ENCODE measurements at places on chromosomes 6 and 20.

- no peak for DNase-seq
Observed at GRCh38 chr6:169720207-169720855, 4.0 kb downstream of the PHF10 start.

- no peak for DNase-seq
Observed at GRCh38 chr6:255041-255750, 37.1 kb upstream of the DUSP22 start.

DNA sequence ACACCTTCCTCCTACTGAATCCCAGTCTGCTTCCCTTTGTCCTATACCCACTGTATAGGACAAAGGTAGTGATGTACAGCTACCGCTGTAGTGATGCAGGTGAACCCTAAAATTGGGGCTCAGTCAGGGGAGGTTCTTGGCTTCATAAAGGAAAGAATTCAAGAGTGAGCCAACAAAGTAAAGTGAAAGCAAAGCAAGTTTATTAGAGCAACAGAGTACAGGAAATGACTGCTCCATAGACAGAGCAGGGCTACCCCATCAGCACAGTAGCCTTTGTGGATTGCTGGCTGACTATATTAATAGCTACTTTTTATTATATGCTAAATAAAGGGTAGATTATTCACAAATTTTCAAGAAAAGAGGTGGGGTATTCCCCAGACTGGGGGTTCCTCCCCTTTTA, 3.3 kb upstream of the C20orf202 start:
- no peak for DNase-seq

DNA sequence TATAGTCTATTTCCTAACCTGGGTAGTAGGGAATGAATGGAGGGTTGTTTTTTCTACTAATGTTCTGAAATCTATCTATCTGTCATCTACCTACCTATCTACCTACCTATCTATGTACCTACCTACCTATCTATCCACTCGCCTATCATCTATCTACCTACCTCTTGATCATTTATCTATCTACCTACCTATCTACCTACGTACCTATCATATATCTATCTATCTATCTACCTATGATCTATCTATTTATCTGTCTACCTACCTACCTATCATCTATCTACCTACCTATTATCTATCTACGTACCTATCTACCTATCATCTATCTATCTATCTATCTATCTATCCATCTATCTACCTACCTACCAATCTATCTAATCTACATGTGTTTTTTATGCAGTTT, 62.5 kb upstream of the PHACTR1 start:
- no peak for DNase-seq

GRCh38 chr6:14126191-14126590, 8.6 kb downstream of the CD83 start:
- no peak for DNase-seq

GRCh38 chr20:57514273-57514751, 10.6 kb downstream of the CTCFL start:
- DNase-seq = no peak

DNA sequence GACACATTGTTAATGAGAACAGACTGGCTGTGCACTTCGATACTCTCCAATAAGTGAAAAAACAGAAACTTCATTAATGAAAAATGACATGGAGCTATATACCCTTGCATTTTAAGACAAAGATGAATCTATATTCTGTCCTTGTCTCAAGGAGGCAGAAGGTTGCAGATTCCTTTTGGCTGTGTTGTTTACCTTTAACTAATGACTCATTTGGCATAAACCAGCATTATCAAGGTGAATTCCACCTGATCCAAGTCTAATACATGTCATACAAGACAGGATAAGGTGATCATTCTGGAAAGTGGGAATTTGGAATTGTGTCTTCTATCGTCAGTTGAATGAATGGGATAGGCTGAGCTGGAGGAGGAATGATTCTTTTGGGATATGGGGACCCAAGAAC, 192.9 kb downstream of the PLCB4 start:
- DNase-seq = no peak

GRCh38 chr20:63703976-63704748, 3.6 kb downstream of the ARFRP1 start:
- DNase-seq = no peak

- no peak for DNase-seq
Observed at GRCh38 chr20:22008456-22008855, 303.0 kb downstream of the PAX1 start.

GRCh38 chr20:51953731-51954340, 151.5 kb upstream of the SALL4 start:
- no peak for DNase-seq

DNA sequence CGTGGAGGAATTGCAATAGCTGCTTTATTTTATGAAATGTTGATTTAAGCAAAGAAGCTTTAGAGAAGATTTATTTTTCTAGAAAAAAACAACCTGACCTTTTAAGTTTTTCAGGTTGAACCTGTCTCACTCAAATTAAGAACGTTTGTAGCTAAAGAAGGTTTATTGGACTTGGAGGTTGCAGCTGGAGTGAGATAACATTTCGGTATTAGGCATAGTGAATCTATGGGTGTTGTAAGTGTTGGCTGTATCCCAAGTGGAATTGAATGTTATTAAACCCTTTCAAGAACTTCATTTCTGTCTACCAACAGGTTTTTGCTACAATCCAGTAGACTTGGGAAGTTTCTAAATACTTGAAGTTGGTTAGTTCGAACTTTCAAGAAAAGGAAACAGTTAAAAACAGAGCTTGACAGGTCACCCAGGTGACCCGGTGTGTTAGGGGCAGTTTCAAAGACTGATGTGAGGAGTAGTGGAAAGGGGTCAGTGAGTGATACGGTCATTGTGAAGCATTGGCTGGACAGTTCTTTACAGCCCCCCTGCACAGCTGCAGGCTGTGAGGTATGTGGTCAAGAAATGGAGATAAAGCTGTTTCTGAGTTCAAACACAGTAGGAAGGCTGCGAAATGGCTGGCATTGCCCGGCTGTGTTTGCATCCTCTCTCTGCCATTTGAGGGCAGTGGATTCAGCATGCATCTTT, 2.4 kb upstream of the TBCC start:
- no peak for DNase-seq

GRCh38 chr20:25340380-25340779, 50.3 kb downstream of the ABHD12 start:
- no peak for DNase-seq

- no peak for DNase-seq
Observed at GRCh38 chr20:46694484-46694883, 5.2 kb upstream of the TP53RK start.

GRCh38 chr20:45857882-45858216, 435 bp downstream of the ZSWIM3 start:
- DNase-seq = no peak

GRCh38 chr20:41418031-41418430, 51.4 kb upstream of the EMILIN3 start:
- DNase-seq = no peak

GRCh38 chr20:754904-755303, 13.4 kb downstream of the SLC52A3 start:
- DNase-seq = no peak

- no peak for DNase-seq
Observed at GRCh38 chr20:53036992-53037391, 64.8 kb downstream of the TSHZ2 start.

DNA sequence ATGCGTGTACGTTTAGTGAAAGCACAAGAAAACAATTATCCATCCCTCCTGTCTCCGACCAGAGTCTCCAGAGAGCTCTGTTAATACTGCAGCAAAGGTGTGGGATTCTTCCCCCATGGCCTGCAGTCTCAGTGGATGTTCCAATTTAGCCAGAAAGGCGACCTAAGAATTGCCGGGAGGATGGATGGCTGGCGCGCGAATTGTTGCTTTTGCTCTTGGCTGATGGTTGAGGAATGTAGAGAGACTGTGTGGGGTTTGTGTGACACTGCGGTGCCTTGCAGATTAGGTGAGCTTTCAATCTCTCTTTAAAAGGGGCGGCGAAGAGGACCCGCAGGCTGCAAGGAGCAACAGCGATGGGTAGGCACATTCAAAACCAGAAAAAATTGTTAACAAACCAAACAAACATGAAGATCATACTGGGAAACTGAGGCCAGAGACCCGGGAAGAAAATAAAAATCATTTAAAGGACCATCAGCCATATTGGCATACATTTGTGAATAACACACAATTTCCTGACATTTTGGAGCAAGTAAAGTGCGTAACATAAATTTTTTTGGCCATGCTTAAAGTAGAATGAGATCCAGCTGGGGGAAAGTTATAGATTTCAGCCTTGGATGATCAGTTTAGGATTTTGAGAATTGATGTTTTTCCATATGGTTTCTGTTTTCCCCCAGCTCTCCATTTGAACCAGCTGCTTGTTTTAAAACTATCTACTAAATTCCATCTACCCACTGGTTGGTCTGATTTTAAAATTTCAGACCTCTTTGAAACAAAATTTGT, 46.3 kb downstream of the GNAS start:
- no peak for DNase-seq

- no peak for DNase-seq
Observed at GRCh38 chr20:21391972-21392352, 5.4 kb downstream of the NKX2-4 start.

GRCh38 chr6:89574910-89575561, 63.5 kb downstream of the LYRM2 start:
- DNase-seq = no peak

GRCh38 chr20:56957737-56958553, 308.5 kb downstream of the BMP7 start:
- DNase-seq = no peak

- DNase-seq = no peak
Observed at GRCh38 chr6:7143476-7143974, 35.8 kb downstream of the RREB1 start.

DNA sequence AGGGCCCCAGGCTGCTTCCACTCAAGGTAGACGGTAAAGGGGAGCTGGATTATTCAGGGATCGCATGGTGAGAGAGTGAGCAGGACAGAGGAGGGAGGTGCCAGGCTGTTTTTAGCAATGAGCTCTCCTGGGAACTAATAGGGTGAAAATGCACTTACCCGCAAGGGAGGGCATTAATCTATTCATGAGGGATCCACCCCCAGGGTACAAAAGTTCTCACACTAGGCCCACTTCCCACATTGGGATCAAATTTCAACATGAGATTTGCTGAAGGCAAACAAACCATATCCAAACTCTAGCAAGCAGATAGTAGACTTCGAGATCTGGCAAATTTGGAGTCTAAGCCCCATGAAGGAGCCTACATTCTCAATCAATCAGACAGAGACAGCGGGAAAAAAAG, 408.6 kb downstream of the RNF144B start:
- no peak for DNase-seq

- DNase-seq = no peak
Observed at GRCh38 chr6:6695625-6696276, 107.2 kb downstream of the LY86 start.

DNA sequence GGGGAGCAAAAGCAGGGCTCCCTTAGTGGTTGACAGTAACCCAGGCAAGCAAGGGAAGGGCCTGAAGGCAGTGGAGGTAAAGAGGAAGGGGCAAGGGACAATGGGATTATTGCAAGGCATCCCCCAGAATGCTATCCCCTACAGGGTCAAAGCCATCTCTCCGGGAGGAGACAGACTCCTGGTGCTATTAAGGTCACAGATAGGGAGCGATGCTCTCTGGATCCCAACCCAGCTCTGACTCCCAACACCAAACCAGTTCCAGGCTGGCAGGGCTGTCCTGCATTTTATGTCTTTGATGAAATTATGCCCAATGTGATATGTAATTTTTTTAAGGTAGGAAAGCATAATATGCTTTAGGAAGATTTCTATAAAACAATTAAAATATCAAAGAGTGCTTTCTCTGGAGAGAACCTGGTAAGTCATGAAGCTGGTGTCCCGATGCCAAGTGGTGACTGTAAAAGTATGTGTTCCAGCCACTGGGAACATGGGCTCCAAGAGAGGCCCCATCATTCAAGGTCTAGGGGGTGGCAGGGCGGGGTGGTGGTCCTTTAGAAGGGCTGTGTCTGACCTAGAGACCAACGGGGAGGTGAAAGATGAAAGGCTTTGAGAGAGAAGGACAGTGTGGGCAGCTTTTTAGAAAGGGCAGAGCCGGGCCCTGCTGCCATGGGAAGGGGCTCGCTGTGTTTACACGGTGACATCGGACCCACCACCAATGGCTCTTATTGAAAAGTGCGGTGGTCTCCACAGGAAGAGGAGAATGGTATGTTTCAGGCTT, 276.5 kb downstream of the CDC5L start:
- no peak for DNase-seq

- DNase-seq = no peak
Observed at GRCh38 chr20:64119681-64120341, 12.4 kb upstream of the NPBWR2 start.

DNA sequence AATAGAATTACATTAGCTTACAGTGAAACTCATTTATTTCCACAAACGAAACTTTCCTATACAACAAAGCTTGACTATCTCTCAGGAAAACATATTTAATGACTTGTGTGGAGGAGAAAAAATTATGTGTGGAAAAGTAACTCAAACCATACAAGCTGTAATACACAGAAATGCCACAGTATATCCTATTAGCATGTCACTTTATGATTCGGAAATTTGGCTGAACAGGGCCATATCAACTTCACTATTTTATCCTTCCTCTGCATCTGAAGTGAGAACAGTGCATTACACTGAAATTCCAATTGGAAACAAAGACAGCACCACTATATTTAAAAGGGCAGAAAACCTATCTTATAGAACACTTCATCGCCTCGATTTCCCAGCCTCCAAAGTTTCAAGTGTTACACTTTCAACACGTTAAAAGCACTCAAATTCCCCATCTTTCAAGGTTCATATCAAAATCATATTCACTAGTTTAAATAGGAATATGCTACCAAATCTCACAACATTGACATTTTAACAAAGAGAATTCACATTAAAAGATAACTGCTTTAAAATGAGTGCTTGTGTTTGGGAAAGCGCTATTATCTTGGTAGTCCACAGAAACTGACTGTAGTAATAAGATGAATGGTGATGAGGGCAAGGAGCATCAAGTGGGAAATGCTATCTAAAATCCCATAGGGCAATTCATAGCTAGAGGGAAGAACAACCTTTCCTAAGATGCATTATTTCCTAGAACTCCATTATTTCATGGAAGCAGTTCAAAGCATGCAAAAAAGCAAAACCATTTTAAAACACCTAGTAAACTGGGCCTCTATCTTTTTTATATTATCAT, 1.8 kb downstream of the REV3L start:
- DNase-seq = no peak

GRCh38 chr20:32971703-32972161, 32.5 kb downstream of the SUN5 start:
- DNase-seq = no peak

DNA sequence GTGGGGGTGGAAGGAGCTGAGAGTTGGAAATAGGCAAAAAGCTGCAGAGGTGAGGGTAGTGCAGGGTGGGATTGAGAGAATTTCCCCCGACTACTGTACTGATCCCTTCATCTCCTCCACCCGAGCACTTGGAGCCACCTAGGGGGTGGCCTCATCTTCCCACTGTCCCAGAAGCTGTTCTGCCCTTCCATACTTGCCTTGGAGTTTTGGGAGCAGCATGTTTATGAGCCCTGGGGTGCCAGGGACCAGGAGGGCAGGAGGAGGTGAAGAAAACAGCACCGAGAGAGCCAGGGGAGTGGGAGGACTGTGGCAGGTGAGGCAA, 34.0 kb upstream of the HLA-A start:
- DNase-seq = no peak
